Bronchial smooth muscle cell (primary cell): ENCODE measurements at places on chromosomes 12 and 14. TPM values are rescaled to one million over a fixed set of nuclear protein-coding genes. Genes with fewer than 3 reads are reported as not detected.

The DYRK2 gene
- total RNA-seq, result 12.9 and 46.5 TPM in 2 replicates

The IL22 gene
- total RNA-seq, result not detected in 2 replicates

The TUBA1B gene
- total RNA-seq, result 573 and 797 TPM in 2 replicates

The CRIP2 gene
- 26.7 and 43.5 TPM in 2 replicates for total RNA-seq

The LRRC23 gene
- 11.3 and 15.9 TPM in 2 replicates for total RNA-seq

The PRKD1 gene
- 8.4 and 9.5 TPM in 2 replicates for total RNA-seq

The TAS2R30 gene
- total RNA-seq, result 2.2 and 3.5 TPM in 2 replicates

The RTL1 gene
- under 0.01 TPM in 1 of 2 replicates, not detected in the other for total RNA-seq

The CACNA1C gene
- total RNA-seq, result 10.0 and 10.1 TPM in 2 replicates

The SLCO1B1 gene
- not detected in 2 replicates for total RNA-seq

The CLMN gene
- total RNA-seq, result 0.16 and 0.17 TPM in 2 replicates

The PPP1R13B gene
- 1.8 and 2.2 TPM in 2 replicates for total RNA-seq

The AQP6 gene
- under 0.01 TPM in 1 of 2 replicates, not detected in the other for total RNA-seq

The SDR39U1 gene
- 7.5 and 10.6 TPM in 2 replicates for total RNA-seq

The AMHR2 gene
- not detected in 2 replicates for total RNA-seq

The KCNA5 gene
- total RNA-seq, result not detected in 2 replicates

The KCNK10 gene
- not detected in 2 replicates for total RNA-seq

The GLT8D2 gene
- total RNA-seq, result 51.2 and 82.3 TPM in 2 replicates

The GPR132 gene
- 0.32 and 1.0 TPM in 2 replicates for total RNA-seq

The BATF gene
- not detected in 2 replicates for total RNA-seq

The KRT85 gene
- not detected in 2 replicates for total RNA-seq

The GPR84 gene
- not detected in 2 replicates for total RNA-seq

The DCN gene
- total RNA-seq, result 1,434 and 3,853 TPM in 2 replicates

The OSBPL8 gene
- 72.0 and 114 TPM in 2 replicates for total RNA-seq

The CCDC175 gene
- not detected in 2 replicates for total RNA-seq

The CPNE6 gene
- not detected in 2 replicates for total RNA-seq

The KCNMB4 gene
- 0.16 and 0.43 TPM in 2 replicates for total RNA-seq

The TCTN2 gene
- 7.3 and 11.0 TPM in 2 replicates for total RNA-seq

The INHBE gene
- 0.47 and 0.52 TPM in 2 replicates for total RNA-seq

The CLEC4E gene
- not detected in 2 replicates for total RNA-seq

The ZC2HC1C gene
- 1.4 and 1.5 TPM in 2 replicates for total RNA-seq

The ANKRD33 gene
- 0.09 and 0.16 TPM in 2 replicates for total RNA-seq

The POU6F1 gene
- total RNA-seq, result 1.6 and 2.6 TPM in 2 replicates

The TCHP gene
- 7.4 and 9.8 TPM in 2 replicates for total RNA-seq

The SELPLG gene
- total RNA-seq, result 0.63 and 1.5 TPM in 2 replicates

The TBX3 gene
- 9.8 and 20.5 TPM in 2 replicates for total RNA-seq

The CYP27B1 gene
- 0.26 TPM in 1 of 2 replicates, not detected in the other for total RNA-seq

The ACOT6 gene
- not detected in 2 replicates for total RNA-seq

The RBP5 gene
- total RNA-seq, result 0.09 TPM in 1 of 2 replicates, not detected in the other

The IQSEC3 gene
- total RNA-seq, result 0.16 and 0.17 TPM in 2 replicates

The CLEC6A gene
- not detected in 2 replicates for total RNA-seq

The CLEC1B gene
- not detected in 2 replicates for total RNA-seq

The BCL11B gene
- total RNA-seq, result under 0.01 TPM in 2 replicates

The SYNE3 gene
- 18.4 and 27.7 TPM in 2 replicates for total RNA-seq

The DACT1 gene
- total RNA-seq, result 7.7 and 20.8 TPM in 2 replicates

The TMEM253 gene
- not detected in 2 replicates for total RNA-seq

The RNASE1 gene
- 0.16 TPM in 1 of 2 replicates, not detected in the other for total RNA-seq

The METTL17 gene
- 19.1 and 25.4 TPM in 2 replicates for total RNA-seq

The SLC6A12 gene
- not detected in 2 replicates for total RNA-seq

The LRP1-AS gene
- total RNA-seq, result 0.17 TPM in 1 of 2 replicates, not detected in the other

The MYH7 gene
- not detected in 2 replicates for total RNA-seq

The CLEC2A gene
- not detected in 2 replicates for total RNA-seq

The PAX9 gene
- total RNA-seq, result under 0.01 TPM in 2 replicates

The ATF1 gene
- 27.3 and 28.9 TPM in 2 replicates for total RNA-seq

The TCL1B gene
- total RNA-seq, result not detected in 2 replicates
